ENCODE measurements at places on chromosomes 7 and 10. TPM values are rescaled to one million over a fixed set of nuclear protein-coding genes. Genes with fewer than 3 reads are reported as not detected.

GRCh38 chr10:31599626-31600504, 280.8 kb downstream of the ZEB1 start:
- peak; percentile 42 for DNase-seq

The EGR2 gene
- 18.5 TPM for total RNA-seq

The NPFFR1 gene
- total RNA-seq: not detected

The GRM8 gene
- not detected for total RNA-seq

- DNase-seq: no peak
Measured at GRCh38 chr7:119436882-119437281, 836.1 kb upstream of the KCND2 start.

GRCh38 chr7:88106434-88106833, 113.4 kb downstream of the SRI start:
- DNase-seq: peak; percentile 30

The WEE2 gene
- total RNA-seq: not detected

DNA sequence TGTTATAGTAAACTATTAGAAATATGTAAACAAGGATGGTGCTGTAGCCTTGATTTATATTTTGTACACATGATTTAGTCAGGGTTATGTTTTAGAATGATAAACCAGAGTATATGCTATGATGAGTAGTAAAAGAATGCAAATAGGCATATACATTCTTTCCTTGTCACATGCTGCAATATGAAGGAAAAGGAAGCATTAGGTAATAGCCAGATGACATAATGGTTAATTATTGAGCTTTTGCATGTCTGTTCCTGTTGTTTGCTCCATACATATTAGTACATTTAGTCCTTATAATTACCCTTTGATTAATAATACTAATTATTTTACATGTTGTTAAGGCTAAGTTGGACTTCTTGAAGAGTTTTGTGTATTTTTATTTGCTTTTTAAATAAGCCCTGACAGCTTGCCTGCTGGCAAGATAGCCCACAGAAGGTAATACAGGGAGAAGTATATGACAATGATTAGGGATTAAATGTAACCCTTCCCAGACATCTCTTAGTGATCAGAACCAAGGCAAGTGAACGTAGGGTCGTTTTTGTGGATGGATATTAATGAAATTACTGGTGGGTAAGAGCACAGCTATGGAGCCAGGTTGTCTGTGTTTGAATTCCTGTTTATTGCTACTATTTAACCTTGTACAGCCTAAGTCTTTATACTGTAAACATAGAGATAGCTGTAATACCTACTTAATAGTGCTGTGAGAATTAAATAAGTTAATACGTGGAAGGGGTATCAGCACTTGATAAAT, 68.4 kb downstream of the PHTF2 start:
- DNase-seq: no peak

The CALCR gene
- total RNA-seq: not detected

GRCh38 chr10:132943791-132944404, 1.5 kb upstream of the CFAP46 start:
- no peak for DNase-seq

DNA sequence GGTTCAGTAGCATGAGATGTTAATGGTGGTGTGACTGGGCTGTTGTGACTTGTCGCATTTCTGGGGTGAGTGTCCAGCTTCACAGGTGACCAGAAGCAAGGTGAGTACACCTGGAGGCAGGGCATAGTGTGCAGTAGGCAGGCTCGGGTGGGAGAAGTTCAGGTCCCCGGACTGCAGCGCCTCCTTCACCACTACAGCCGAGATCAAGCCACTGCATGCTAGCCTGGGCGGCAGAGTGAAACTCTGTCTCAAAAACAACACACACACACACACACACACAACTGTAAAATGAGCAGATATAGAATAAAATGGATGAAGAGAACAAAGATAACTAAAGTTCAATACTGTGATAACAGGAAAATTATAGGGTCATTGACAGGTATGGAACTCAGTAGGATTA, 11.1 kb upstream of the PARD3 start:
- DNase-seq: no peak

The TMEM270 gene
- total RNA-seq: not detected

DNA sequence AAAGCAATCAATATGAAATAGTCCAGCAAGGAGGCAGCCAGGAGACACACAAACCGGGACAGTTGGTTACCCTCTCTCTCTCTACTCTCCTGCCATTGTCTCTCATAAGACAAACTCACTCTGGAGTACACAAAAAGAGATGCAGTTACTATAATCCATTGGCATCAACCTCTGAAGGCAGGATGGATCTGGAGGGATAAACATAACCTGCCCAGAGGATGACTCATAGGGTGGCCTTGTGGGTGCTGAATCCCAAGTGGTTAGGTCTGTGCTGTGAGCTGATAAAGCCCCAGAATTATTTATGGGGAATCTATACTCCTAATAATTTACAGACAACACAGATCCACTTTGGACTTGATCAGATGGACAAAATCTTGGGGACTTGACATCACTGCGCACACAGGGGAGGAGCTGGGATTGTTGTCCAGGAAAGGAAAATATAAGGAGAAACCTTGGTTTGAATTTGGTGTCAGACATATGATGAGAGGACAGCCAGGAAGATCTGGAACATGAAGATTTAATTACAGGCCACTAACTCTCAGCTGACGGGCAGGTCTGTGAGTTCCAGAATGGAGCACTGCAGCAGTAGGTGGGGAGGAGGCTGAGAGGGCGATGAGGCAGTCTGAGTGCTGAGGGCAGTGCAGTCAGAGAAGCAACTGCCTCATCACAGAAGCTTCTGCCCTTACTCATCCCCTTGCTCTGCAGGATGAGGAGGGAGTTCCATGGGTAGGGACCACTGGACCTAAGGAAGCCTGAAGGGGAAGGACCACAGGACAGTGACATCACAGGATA, 113.9 kb upstream of the PRSS58 start:
- no peak for DNase-seq

DNA sequence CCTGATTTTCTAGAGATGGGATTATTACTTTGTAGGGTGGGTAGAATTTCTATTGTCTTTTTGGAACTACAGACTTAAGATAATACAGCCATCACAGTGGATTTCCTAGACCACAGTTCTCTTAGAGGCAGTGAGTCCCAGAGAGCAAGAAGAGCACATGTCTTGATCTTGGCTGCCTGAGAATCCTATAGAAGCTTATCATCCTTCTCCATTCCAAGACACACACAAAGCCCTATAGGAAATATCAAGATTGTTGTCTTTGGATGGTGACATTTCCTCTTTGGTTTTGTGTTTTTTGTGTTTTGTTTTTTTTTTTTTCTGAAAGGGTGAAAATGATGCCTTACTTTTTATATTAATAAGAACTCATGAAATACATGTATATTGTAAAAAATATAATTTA, 143.1 kb downstream of the AHR start:
- DNase-seq: no peak

DNA sequence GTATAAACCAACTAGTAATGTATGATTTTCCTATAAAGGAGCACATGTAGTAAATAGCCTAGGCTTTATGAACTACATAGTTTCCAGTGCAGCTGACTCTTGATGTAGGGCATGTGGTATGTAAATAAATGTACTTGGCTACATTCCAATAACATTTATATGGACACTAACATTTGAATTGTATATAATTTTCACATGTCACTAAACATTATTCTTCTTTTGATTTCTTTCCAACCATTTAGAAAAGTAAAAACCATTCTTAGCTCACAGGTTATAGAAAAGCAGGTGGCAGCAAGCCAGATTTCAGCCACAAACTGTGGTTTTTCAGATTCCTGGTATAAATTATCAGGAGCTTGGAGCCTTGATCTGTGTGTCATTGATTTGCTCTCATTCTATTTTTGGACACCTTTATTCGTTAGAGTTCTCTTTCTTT, 1182.0 kb downstream of the CNTNAP2 start:
- no peak for DNase-seq

DNA sequence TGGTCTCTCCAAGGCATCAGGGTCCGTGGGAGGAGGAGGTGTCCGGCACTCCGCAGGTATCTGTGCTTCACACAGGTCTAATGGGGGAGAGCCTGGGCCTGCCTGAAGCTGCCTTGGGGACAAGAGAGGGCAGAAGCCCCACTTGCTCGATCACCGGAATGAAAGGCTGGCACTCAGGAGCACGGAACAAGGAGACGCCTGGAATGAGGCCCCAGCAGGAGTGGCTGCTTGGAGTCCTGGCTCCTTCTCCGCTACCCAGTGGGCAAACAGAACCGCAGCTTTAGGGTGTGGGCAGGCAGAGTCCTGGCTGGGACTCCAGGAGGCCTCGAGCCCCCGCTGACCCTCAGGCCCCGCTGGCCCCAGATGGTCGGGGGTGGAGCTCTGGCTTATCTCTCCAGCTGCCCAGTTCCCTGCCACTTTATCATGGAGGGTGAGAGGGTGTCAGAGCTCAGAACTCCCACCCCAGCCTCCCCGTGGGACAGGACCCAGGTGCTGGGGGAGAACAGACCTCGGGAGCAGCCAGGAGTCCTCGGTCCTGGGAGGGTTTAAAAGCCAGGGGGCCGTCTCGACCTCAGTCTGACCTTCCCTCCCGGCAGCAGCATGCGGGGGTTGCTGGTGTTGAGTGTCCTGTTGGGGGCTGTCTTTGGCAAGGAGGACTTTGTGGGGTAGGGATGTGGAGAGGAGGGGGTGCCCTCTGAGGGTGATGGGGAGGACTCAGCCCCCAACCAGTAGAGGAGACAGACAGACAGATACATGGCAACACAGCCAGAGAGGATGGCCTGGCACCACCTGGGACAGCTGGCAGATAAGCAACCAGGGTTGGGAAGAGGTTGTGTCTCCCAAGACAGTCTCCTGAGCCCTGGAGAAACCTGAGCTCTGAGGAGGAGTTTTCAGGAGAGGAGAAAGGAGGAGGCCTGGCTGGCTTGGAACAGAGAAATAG, at the start of gene CPA1:
CPA1 (plus strand) TSS at position 574 of the 940 bp plus-strand sequence; CDS start at position 601, 27 bp downstream.
- no peak for DNase-seq

DNA sequence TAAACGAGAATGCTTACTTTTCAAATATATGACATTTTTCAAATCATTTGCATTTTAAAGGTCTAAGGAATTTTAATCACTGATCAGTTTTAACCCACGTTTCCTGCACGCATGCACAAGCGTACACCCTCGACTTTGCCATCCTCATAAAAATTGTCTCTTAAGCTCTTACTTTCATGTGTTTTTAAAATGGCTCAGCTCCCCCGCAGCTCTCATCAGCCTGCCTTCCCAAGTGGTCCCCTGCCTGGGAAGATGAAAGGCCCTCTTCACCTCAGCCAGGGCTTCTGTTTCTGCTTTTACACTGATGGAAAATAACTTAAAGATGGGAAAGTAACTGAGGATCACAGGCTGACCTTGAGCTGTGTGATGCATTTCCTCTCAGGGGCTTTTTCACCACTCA, 131.6 kb upstream of the LSM8 start:
- no peak for DNase-seq

The PNPLA8 gene
- 18.8 TPM for total RNA-seq

The FAM25A gene
- not detected for total RNA-seq

- peak; percentile 93 for DNase-seq
Measured at GRCh38 chr10:62681211-62681940, 123.1 kb upstream of the ADO start.

DNA sequence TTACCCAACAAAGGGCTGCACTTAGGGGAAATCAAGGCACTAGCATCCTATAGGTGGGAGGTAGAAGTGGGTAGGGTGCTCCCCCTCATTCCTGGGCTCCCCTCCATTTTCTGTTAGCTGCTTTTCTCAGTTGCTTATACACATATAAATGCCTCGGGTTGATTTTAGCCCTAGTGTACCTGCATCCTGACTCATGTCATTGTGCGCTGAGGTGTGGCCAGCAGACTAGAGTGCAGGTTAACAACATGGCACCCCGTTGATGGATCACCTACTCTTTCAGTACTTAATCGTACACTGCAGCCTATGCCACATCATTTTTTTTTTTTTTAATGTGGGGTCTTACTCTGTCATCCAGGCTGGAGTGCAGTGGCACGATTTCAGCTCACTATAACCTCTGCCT, 144.0 kb upstream of the ITGB1 start:
- DNase-seq: no peak

DNA sequence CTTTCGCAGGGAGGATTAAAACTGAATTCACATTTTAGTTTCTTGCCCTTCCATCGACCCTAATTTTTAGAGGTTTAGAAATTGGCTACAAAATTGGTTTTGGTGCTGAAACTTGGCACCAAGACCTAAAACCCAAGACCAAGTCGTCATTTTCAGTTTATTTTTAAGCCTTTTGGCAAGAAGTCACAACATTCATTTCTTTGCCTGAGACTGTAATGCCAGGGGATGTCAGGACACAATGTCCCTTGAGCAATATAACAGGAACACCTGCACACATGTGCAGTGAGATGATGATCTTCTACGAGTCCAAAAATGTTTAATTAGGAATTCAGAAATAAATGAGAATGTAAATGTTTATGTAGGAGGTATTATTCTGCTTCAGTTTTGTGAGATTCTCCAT, 335.4 kb upstream of the ANKRD30A start:
- DNase-seq: no peak

GRCh38 chr7:13198727-13199126, 511.3 kb downstream of the ARL4A start:
- no peak for DNase-seq

GRCh38 chr10:51137756-51138529, 63.7 kb downstream of the PRKG1 start:
- no peak for DNase-seq

The TMEM184A gene
- total RNA-seq: not detected

- DNase-seq: no peak
Measured at GRCh38 chr7:127862525-127862924, 168.7 kb downstream of the LRRC4 start.

The CPXM2 gene
- not detected for total RNA-seq

DNA sequence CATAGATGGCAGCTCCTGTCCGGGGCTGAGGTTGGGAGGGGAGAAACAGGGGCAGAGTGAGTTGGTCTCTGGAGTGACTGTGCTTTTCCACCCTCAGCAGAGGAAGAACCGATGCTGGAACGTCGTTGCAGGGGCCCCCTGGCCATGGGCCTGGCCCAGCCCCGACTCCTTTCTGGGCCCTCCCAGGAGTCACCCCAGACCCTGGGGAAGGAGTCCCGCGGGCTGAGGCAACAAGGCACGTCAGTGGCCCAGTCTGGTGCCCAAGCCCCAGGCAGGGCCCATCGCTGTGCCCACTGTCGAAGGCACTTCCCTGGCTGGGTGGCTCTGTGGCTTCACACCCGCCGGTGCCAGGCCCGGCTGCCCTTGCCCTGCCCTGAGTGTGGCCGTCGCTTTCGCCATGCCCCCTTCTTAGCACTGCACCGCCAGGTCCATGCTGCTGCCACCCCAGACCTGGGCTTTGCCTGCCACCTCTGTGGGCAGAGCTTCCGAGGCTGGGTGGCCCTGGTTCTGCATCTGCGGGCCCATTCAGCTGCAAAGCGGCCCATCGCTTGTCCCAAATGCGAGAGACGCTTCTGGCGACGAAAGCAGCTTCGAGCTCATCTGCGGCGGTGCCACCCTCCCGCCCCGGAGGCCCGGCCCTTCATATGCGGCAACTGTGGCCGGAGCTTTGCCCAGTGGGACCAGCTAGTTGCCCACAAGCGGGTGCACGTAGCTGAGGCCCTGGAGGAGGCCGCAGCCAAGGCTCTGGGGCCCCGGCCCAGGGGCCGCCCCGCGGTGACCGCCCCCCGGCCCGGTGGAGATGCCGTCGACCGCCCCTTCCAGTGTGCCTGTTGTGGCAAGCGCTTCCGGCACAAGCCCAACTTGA, 2.7 kb downstream of the REPIN1 start:
- DNase-seq: no peak
